ENCODE measurements at places on chromosomes 13 and 19.

DNA sequence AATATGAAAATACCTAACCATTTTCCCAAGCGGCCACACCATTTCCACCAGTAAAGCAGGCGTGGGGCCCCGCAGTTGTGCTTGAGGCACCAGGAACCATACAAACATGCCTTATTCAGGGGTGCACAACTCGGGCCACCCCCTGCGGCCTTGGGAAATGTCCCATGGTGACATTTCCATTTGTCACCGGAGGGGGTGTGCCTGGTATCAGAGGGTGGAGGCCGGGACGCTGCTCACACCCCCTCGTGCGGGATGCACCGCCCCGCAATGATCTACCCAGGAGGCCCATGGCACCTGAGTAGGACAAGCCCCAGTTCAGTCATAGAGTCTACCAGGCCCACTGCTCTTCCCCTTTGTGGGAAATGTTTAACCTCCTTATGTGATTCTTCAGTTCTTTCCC is 218.8 kb downstream of the TEX29 start:
- DNase-seq = no peak

- no peak for DNase-seq
Observed at GRCh38 chr19:51808333-51808986, 13.5 kb downstream of the FPR3 start.

- DNase-seq = no peak
Observed at GRCh38 chr13:68810660-68811059, 1297.0 kb upstream of the ATXN8OS start.

DNA sequence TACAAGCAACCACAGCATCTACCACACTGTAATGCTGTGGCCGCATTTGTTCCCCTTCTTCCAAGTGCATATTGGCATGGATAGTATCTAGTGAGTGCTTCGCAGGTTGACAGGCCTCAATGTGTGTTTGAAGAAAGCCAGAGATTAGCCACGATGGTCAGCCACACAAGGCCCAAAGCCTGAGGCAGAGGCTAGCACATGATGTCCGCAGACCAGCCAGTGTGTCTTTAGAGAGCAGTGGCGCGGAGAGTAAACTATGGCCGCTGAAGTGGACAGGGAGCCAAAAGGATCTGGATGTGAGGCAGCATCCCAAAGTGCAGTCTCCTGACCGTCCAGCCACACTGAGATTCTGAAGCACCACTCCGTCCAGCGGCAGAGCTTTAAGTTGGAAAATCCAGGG is 36.0 kb downstream of the BRD4 start:
- DNase-seq = no peak

DNA sequence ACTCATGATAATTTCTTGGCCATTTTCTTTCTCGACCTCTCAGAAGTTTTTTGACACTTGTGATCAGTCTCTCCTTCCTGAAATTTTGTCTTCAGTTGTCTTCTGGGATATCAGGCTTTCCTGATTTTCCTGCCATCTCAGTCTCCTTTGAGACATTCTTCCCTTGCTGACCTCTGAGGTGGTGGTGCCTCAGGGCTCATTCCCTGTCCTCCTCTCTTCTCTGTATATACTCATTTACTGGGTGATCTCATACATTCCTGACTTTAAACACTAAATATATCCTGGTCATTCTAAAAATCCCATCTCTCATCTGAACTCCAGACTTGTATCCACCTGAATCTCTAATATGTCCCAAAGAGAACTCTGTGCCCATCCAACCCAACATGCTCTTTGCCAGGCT is 31.3 kb upstream of the STARD13 start:
- no peak for DNase-seq

DNA sequence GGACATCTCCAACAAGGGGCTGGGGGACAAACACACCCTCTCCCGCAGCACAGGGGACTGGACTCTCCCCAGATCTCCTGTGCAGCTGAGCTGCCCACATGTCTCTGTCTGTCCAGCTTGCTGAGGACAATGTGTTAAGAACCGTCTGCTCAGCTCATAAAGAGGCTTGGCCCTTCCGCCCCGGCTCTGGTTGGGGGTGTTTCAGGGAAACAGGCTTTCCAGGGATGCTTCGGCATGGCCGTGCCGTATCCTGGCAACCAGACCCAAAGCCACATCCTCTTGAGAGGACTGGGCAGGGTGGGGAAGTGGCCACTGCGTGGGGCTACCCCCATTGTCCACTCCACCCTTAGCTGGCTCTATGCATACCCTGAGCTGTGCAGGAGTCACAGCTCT is 41.1 kb upstream of the CHST8 start:
- DNase-seq = no peak

DNA sequence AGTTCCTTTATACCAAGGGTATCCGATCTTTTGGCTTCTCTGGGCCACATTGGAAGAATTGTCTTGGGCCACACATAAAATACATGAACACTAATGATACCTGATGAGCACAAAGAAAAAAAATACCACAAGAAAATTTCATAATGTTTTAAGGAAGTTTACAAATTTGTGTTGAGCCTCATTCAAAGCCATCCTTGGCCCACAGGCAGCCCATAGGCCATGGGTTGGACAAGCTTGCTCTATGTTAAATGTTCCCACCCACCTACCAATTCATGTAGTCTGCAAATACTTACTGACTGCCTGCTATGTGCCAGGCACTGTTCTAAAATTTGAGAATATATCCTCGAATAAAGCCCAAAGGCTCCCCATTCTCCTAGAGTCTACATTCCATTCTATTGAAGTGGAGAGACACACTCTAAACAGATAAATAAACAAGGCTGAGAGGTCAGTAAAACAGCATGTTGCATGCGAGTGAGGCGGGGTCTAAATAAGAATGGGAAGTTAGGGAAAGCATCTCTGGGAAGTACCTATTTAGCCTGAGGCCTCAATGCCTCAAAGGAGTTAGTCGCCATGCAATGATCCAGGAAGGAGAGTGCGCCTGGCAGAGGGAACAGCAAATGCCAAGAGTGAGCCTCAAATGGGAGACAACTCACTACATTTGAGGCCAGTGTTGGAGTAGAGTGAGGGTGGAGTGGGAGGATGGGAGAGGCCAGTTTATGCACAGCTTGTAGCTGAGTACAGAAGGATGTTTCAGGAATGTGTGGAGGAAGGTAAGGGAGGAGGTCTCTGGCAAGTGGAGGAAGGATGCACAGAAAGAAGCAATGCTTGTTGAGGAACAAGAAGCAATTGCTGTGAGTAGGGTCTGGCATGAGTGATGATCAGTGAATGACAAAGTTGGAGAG is 52.5 kb upstream of the CLDN10 start:
- DNase-seq = no peak

GRCh38 chr13:58953638-58954037 is 1210.1 kb downstream of the DIAPH3 start:
- DNase-seq = no peak

GRCh38 chr19:49872245-49873128 is 4.7 kb downstream of the AKT1S1 start:
- no peak for DNase-seq

DNA sequence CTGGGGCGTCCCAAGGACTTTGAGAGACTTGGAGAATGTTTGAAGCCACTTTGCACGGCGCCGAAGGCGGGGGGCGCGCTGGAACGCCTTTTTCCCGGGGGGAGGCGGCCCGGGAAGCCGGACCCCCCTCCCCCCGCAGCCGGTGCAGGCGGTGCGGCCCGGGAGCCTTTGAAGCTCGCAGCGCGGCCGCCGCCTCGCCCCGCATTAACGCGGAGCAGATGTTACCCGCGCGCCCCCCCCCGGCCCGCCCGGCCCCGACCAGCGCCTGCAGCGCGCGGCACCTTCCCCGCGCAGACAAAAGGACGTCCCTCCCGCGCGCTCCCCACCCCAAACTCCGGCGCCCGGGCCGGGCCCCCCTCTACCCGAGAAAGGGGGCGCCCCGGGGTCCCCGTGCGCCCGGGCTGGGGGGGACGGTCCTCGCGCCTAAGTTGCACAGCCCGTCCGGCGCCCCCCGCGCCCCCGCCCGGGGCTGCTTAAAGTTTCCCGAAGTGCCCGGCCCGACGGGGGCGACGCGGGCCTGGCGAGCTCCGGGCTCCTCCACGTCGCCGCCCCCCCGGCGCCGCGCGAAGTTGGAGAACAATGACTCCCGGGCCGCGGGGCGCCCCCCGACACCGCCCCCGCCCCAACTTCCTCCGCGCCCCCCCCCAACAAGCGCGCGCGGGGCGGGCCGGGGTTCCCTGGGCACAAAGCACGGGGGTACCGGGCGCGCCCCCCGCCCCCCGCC is 685 bp downstream of the TCF3 start:
- DNase-seq = peak; percentile 58

GRCh38 chr19:40690050-40690692 is at the start of gene NUMBL:
Gene NUMBL, minus strand, starts transcription at chr19:40690651. Its CDS starts 168 bp downstream, at chr19:40690483.
- no peak for DNase-seq

- no peak for DNase-seq
Observed at GRCh38 chr13:84038001-84038400, 155.7 kb upstream of the SLITRK1 start.

GRCh38 chr13:57253551-57253950 is 86.6 kb downstream of the PRR20E start:
- no peak for DNase-seq

DNA sequence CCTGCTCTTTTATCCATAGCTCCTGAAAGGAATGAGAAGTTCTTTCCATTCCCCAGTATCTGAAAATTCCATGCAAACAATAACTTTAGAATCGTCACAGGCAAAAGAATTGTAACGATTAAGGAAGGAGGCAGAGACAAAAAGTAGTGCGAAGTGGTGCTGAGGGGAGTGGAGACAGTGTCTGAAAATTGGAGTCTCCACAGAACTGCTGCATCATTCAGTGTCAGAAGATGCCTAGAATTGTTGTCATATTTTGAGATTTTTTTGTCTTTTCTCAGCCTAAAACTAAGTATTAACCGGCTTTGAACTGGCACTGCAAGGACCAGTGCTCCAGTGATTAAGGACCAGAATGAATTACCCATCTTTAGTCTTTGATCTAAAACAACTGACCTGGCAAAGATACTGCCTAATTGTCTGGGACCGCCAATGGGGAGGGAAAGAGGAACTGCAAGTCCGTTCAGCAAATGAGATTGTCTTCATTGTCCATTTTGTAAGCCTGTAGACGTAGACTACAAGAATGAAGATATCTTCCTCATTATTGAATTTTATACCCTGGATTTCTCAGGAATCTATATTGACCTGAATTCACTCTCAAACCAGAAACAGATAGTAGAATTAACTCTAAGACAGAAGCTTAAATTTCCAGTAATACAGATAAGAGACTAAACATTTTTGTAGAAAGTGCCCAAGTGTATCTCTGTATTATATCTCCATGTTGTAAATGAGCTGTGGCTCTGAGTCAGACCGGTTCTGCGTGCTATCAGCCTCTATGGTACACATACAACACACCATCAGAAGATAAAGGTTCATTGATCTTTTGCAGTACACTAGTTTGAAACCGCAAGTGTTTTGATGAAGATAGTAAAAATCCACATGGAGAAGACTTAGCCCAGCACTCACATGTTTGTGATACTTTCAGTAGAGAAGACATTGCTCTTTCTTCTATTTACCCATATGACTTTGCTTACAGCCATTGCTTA is 293.2 kb downstream of the EFNB2 start:
- DNase-seq = no peak

DNA sequence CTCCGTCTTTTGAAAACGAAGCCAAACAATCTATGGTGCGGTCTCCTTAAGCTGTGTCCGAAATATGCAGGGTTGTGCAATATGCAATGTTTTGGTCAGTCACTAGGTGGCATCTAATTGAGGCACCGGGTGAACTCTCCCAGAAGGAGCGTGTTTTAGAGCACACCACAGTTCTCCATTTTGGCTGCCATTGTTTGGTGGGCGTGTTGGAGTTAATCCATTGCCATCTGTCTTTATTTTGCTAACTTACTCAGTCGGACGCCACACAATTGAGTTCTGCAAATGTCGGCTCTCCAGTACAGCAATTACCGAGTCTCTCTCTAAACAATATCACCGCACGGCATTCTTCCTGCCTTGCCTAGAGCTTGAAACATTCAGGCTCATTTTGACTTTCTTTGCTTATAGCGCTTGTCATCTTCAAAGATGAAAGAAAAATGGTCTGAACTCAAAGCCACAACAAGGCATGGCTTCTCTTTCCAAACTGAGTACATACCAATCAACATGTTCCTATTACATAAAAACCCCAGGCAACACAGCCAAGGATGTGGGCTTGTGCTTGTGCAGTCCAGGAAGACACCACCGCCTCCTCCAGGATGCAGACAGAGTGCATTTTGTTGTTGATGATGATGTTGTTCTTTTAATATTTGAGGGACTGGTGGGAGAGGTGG is 182.0 kb upstream of the SERP2 start:
- peak; percentile 35 for DNase-seq

- peak; percentile 51 for DNase-seq
Observed at GRCh38 chr19:42301646-42302203, at the start of gene PRR19. Gene PRR19, plus strand, starts transcription at chr19:42302132. Its CDS starts 7,453 bp downstream, at chr19:42309585.

GRCh38 chr19:16249826-16250404 is 52.2 kb downstream of the AP1M1 start:
- no peak for DNase-seq

- no peak for DNase-seq
Observed at GRCh38 chr19:51108805-51109146, 567 bp upstream of the CTU1 start.

DNA sequence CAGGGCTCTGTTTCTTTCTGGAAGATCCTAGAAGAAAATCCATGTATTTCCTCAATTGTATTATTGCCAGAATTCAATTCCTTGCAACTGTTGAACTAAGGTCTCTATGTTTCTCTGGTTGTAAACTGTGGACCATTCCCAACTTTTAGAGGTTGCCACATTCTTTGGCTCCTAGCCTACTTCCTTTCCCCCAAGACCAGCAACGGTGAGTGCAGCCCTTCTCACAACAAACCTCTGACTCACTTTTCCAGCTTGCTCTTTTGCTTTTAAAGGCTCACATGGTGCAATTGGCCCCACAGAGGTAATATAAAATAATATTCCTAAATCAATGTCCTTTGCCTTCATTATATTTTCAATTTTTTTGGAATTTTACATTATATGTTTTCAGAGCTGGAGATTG is 371.3 kb downstream of the SLITRK5 start:
- no peak for DNase-seq

GRCh38 chr19:31223740-31224534 is 125.3 kb downstream of the TSHZ3 start:
- DNase-seq = no peak

GRCh38 chr13:50152224-50152623 is 137.0 kb downstream of the KCNRG start:
- no peak for DNase-seq

- no peak for DNase-seq
Observed at GRCh38 chr19:870314-870713, 10.8 kb downstream of the CFD start.

Data from activated CD4-positive, alpha-beta T cell treated with anti-CD3 and anti-CD28 coated beads for 48 hours (primary cell).